SJSA1 (cell line): ENCODE measurements at places on chromosomes 3 and 15.

GRCh38 chr3:31442755-31443154 is 90.0 kb upstream of the STT3B start:
- no peak for DNase-seq

DNA sequence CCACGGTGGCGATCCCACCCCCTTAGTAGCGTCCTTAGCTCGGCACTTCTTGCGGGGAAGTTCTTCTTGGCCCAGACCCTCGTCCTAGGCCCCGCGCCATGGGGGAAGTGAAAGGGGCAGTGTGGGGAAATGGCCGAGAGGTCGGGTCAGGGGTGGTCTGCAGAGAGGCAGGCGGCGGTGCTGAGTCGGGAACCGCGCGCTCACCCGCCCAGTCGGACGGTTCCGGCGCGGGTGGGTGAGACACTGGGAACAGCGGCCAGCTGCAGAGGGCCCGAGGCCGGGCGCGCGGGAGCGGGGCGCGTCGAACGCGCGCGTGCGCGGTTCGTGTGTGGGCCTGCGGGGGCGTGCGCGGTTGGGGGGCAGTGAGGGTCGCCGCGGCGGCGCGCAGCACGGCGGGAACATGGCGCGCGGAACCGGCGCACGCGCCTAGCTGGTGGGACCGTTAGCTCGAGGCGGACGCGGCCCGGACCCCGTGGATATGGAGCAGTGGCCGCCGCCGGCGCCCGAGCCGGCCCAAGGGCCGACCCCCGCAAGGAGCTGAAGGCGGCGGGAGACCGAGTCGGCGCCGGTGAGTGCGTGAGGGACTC is 246.9 kb downstream of the GOLGA6L6 start:
- no peak for DNase-seq

DNA sequence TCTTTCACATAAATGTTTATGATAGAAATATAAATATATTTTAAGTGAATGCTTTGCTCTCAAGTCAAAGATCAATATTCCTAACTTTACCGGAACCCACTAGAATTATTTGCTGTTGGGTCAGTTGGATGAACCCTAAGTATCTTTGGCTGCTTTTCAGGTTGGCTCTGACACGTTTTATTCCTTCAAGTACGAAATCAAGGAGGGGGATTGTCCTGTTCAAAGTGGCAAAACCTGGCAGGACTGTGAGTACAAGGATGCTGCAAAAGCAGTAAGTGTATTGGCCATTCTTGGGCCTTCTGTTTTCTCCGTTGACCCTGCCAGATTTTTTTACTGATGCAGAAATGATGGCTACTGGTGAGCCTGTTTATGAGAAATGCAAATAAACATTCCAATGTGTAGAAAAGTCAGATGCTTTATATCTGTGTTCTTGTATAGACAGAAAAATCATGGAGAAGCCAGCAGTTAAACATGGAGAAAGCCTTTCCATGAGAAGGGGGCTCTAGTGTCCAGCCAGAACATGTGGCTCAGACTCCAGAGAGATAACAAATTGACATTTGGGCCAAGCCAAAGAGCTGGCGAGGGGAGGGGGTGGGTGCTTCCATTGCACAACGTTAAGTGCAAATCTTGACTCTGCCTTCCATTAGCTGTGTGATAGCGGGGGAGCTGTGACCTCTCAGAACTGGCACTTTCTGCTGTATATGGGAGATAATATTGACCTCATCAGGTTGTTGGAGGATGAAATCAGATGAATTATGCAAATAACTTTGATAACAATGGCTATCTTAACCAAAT is 3.0 kb downstream of the KNG1 start:
- no peak for DNase-seq

GRCh38 chr3:173398111-173398479 is 551 bp downstream of the NLGN1 start:
- peak; percentile 27 for DNase-seq

GRCh38 chr3:194610689-194611088 is 22.5 kb downstream of the TMEM44 start:
- DNase-seq: no peak

- no peak for DNase-seq
Measured at GRCh38 chr15:67750371-67750770, 74.9 kb upstream of the SKOR1 start.

DNA sequence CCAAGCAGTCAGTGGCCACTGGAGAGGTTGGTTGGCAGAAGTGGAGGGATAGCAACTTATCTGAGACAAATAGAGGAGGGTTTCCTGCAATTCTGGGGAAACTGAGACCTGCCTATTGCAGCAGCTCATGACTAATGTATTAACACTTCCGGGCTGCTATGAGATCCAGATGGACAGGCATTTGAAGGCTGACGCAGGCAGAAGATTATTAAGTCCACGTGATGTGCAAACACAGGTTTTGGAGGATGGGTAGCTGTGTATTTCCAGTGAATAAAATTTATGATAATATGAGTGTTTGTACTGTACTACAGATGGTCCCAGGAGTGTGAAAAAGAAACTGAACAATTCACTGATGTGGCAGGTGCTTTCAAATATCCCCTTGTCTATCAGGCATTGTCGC is 28.5 kb upstream of the CFAP161 start:
- no peak for DNase-seq

DNA sequence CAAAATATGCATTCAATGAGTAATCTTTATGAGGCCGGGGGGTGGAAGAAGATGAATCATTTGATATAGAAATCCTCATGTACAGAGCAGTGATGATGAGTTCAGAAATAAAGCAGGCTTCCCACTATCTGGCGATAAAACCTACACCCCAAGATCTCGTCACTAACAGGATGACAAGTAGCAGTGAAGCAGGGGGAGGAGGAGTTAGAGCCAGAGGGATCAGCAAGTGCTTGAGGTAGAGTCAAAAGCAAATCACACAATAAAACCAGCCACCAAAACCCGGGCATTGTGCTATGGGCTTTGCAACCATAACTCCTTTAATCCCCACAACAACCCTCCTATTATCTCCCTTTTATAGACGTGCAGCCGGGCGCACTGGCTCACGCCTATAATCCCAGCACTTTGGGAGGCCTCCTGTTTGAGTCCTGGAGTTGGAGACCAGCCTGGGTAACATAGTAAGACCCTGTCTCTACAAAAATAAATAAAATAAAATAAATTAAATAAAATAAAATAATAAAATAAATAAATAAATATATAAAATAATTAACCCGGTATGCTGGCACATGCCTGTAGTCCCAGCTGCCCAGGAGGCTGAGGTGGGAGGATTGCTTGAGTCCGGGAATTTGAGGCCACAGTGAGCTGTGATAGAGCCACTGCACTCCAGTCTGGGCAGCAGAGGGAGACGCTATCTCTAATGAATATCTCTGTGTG is 53.0 kb downstream of the STARD5 start:
- no peak for DNase-seq

GRCh38 chr15:57873564-57874209 is 167.2 kb downstream of the POLR2M start:
- peak; percentile 83 for DNase-seq

DNA sequence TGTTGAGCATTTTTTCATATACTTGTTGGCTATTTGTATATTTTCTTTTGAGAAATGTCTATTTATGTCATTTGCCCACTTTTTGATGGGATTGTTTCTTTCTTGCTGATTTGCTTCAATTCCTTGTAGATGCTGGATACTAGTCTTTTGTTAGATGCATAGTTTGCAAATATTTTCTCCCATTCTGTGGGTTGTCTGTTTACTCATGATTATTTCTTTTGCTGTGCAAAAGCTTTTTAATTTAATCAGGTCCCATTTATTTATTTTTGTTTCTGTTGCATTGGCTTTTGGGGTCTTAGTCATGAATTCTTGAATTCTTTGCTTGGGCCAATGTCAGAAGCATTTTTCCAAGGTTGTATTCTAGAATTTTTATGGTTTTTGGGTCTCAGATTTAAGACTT is 251.7 kb downstream of the WNT5A start:
- peak; percentile 96 for DNase-seq

DNA sequence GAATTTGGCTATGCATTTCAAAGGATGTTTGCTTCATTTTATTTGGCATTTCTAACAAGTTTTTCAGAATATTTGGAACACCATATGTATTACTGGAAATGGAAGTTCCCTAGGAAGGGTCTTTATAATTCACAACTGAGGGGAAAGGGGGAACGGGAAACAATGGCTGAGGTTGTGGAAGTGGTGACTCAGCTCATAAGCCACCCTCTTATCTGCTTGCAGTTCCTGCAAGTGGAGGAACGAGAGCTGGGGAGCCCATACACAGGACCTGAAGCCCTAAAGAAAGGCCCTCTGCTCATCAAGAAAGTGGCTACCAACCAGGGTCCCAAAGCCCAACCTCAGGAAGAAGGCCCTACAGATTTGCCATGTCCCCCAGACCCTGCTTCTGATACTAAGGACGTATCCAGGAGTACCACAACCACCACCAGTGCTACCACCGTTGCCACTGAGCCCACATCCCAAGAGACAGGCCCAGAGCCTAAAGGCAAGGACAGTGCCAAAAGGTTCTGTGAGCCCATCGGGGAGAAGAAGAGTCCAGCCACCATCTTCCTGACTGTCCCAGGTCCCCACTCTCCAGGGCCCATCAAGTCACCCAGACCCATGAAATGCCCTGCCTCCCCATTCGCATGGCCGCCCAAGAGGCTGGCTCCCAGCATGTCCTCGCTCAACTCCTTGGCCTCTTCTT is 37.9 kb downstream of the ESYT3 start:
- no peak for DNase-seq

DNA sequence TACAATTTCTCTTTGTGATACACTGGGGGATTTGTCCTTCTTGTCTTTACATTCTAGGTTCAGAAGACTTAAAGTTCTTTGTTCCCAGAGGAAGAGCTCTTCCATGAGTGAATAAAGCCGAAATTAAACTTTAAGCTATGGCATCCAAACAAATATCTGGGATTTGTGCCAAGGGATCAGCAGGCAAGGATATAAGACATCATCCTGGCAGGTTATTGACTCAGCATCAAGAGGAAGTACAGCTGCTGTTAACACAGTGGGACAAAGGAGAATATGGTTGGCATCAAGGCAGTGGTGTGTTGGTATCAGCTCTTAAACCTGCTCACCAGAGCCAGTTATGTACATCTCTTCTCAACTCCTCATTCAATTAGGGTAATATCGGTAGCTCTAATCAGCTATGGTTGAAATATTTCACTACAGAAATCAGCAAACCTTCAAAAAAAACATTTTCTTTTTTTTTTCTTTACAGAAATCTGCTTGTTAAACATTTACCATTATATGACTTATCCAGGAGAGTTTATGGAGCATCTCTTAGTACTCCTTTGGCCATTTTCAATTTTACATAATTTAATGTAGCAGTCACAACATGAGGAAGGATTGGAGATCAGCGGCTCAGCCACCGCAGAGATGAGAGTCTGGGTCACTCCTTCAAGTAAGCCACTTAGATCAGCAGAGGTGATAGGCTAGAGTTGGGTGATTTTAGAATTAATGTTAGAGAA is 1198.6 kb upstream of the EPHA6 start:
- no peak for DNase-seq

GRCh38 chr3:45884368-45885201 is 1.8 kb upstream of the CCR9 start:
- DNase-seq: no peak

GRCh38 chr15:25664761-25665160 is 198.4 kb downstream of the ATP10A start:
- DNase-seq: no peak

- DNase-seq: no peak
Measured at GRCh38 chr3:71494212-71494611, 89.3 kb downstream of the FOXP1 start.

- no peak for DNase-seq
Measured at GRCh38 chr3:171776411-171776810, 33.9 kb downstream of the PLD1 start.
